ENCODE measurements at places on chromosomes 6 and 20.
A peak's percentile ranks its signal among the peaks of the same experiment; 100 is the strongest.

- peak; percentile 35 for DNase-seq
Measured at GRCh38 chr20:49385465-49385864, 97.0 kb downstream of the KCNB1 start.

GRCh38 chr6:36263390-36264000, 6.4 kb upstream of the PNPLA1 start:
- DNase-seq: no peak

- DNase-seq: no peak
Measured at GRCh38 chr6:81996414-81996813, 243.9 kb upstream of the TENT5A start.

DNA sequence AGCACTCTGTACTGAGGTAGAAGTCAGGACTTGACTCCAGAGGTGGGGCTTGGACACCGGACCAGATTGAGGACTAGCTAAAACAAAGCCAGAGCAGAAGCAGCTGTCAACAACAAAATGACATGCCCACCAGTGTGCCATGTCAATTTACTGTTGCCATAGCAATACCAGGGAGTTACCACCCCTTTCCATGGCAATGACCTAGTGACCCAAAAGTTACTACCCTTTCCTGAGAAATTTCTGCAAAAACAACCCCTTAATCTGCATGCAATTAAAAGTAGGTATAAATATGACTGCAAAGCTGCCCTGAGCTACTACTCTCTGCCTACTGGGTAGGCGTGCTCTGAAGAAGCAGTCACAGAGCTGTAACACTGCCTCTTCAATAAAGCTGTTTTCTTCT, 21.0 kb downstream of the MAP3K5 start:
- DNase-seq: no peak

DNA sequence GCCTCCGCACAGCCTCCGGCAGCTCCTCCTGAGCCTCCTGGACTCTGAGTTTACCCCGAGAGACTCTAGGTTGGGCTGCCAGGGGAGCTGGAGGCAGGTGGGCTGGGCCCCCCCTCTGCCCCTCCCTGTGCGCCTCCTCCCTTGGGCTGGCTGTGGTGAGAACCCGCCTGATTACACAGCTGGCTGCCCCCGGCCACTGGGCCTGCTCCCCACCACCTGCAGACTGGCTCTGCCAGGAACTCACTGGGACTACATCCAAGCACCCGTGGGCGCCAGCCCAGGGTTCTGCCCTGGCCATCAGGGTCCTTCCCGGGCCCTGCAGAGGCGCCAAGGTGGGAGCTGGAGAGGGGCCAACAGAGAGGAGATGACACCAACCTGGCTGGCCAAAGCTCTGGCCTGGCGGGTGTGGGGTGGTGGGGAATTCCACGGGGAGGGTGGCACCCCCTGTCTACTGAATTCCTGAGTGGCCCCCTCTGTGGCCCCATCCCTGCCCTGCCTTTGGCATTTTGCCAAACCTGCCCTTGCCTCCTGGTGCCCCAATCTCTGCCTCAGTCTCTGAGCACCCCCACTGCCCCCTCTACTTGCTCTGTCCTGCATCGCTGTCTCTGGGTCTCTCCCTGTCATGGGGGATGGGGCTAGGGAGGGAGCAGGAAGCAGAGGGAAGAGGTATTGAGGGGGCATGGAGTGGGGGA, 21.9 kb upstream of the CDH22 start:
- DNase-seq: peak; percentile 38

GRCh38 chr20:10788055-10788454, 114.3 kb upstream of the JAG1 start:
- no peak for DNase-seq

GRCh38 chr6:110897433-110897832, 22.8 kb downstream of the AMD1 start:
- DNase-seq: no peak

GRCh38 chr6:128310451-128310850, 209.9 kb downstream of the PTPRK start:
- DNase-seq: no peak

DNA sequence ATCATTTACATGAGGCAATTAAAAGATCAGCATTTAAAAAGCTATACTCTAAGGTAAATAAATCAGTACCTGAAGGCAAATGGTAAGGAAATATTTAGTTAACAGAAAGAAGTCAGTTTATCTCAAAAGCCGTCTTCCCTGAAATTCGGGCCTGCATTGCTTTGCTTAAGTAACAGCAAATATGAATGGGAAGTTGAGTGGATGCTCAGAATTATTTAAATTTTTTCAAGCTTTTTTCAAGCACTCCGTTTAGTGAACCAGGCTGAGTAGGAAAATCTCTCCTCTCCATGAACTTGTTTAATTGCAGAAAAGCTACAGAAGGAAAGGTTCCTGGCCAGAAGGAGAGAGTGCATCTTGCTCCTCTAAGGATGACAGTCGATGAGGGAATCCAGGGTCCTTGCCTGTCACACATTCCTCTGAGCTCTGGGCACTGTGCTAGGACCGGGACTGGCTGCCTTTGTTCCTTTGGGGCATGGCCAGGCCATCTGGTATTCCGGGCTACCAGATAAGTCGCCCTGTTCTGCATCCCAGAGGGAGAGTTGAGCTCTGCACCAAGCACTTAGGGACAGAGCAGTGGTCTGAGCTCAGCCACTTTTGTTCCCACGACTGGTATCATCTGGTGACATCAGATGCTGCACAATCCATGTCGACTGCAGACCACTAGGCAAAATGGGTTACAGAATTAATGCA, 77.6 kb downstream of the RIN2 start:
- no peak for DNase-seq

DNA sequence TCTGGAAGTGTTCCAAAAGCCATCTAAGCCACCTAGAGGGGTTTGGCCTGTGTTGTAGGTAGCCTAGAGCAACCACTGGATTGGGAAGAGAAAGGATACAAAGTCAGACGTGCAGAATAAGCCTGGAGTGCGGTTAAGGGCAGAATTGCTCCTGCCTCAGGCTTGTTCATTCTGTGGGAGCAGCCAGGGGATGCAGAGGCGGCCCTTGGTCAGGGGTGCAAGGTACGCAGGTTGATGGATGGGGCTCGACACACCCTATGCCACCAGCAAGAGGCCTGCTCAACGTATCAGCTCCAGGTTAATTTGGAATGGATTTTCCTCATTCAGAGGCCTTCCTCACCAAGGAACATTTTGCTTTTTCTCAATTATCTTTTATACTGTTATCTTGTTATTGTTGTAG, 129.8 kb downstream of the SLC23A2 start:
- DNase-seq: no peak

DNA sequence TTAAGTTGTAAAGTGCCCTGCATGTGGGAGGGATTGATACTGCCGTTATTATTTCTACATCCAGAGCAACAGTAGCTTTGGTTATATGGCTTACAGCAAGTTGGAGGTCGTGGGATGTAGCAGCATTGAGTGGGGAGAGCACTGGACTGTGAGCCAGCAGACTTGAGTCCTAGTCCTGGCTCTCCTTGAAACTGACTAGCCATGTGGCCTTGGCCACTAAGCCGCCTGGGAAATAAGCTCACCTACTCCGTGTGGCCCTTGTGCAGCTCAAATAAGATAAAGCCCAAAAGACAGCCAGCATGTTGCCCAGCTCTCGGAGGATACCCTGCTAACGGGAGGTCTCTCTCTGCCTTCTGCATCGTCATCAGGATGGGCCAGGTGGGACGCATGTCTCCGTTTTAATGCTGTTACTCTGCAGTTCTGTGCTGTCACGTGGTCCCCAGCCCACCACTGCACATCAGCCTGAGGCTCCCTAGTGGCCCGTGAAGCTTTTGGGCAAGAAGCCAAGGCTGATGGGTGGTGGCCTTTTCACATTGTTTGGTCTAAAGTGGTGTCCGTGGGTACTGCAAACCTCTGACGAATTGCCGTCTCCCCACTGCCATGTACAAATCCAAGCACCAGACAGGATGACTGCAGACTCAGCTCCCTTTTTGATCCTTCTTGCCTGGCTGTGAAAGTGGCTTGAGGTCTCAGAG, 7.9 kb downstream of the EPB41L1 start:
- DNase-seq: no peak

GRCh38 chr20:50658804-50659380, 32.5 kb downstream of the RIPOR3 start:
- DNase-seq: no peak

- no peak for DNase-seq
Measured at GRCh38 chr6:150044621-150045145, 19.4 kb upstream of the RAET1L start.

DNA sequence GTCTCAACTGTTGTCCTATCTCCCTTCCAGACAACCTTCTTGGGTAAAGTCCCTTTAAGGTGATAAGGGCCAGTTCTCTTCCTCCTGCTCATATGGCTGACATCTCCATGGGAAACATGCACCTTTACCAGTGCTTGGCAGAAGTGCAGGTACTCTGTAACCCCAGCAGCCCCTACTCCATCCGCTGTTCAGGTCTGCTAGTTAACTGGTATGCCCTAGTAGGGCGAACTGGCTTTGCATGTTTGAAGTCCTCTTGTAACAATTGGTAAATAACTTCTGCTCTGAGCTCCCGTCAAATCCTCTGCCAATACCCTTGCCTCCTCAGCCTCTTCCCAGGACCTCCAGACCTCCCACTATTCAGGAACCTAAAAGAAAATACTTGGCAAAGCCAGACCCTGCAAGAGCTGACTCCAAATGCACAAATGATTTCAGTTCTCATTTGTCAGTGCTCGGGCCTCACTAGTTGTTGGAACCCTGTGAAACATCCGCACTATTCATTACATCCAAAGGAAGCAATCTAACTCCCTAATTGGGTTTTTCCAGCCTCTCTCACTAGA, 703.7 kb downstream of the MAFB start:
- DNase-seq: no peak

GRCh38 chr6:92125681-92126080, 1293.7 kb downstream of the EPHA7 start:
- DNase-seq: no peak

GRCh38 chr20:46599227-46599987, 49.0 kb upstream of the OCSTAMP start:
- DNase-seq: no peak

GRCh38 chr6:33742092-33742491, 4.6 kb downstream of the IP6K3 start:
- DNase-seq: no peak

- DNase-seq: no peak
Measured at GRCh38 chr6:81242624-81243023, 509.9 kb downstream of the TENT5A start.

GRCh38 chr6:168499045-168499650, 58.2 kb downstream of the SMOC2 start:
- no peak for DNase-seq

GRCh38 chr6:147970970-147971369, 371.7 kb upstream of the SASH1 start:
- DNase-seq: no peak

DNA sequence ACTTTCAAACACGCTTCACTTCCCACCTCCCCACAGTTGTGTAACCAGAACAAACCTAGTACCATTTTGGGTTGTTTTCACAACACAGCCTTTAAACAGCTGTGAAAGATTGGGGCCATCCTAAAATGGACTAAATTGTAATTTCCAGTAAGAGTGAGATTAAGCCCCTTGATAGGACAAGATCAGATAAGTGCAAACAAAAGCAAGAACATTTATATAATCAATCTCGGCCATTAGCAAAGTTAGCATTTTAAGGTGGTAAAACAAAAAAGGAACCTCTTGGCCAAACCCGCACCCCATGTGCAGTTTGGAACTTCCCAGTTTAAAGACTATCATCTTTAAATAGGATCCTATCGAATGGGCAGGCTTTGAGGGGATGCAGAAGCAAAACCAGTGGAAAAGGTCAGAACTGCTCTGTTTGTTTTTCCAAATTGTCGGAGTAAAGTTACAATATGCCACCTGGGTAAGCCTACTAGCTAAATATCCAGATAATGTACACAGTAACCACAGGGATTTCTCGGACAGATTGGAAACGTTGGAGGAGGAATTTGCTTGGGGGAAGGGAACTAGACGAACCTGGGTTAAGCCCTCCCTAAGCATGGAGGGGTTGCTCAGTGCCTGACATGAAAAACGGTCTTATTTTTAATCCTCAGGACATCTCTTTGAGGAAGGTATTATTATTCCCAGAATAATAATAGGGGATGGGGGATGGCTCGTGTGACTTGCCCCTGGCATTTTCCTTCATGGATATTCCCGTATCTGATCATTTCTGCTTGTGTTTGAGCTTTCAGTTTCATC, 159.8 kb upstream of the SALL4 start:
- DNase-seq: no peak

GRCh38 chr6:16524380-16524707, 236.9 kb downstream of the ATXN1 start:
- no peak for DNase-seq

DNA sequence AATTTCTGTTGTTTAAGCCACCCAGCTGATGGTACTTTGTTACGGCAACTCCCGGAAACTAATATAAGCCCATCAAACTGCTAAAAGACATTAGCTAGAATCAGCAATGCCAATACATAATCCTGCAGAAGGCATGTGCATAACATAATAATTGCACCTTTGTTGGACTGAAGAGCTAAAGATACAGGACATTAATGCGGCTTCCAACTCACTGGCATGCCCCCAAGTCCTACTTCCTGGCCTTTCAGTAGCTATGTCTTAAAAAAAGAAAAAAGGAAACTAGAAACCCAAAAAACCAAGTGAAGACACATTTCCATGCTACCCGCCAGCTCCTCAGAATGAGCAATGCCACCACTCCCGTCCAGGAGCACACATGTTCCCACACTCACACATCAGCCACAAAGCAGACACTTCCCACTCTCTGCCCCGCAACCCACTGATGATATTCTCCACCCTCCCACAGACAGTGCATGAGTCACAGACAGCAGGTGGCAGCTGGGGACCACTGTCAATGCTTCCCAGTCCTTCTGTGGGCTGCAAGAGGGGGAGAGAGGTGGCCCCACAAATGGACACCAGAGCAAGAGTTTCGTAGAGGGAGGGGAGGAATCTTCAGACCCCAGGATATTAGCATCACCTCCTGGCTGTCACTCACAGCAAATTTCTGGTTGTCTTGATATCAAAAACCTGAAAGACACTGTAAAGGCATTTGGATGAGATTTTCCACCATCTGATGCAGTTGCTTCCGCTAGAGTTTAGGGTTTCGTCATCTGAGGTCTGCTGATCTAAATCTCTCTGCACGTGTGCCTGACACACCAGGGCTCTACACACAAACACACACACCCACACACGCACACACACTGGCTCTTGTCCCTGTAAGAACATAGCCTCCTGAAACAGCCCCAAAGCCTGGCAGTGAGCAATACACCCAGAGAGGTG, 32.8 kb downstream of the GFOD1 start:
- DNase-seq: no peak

DNA sequence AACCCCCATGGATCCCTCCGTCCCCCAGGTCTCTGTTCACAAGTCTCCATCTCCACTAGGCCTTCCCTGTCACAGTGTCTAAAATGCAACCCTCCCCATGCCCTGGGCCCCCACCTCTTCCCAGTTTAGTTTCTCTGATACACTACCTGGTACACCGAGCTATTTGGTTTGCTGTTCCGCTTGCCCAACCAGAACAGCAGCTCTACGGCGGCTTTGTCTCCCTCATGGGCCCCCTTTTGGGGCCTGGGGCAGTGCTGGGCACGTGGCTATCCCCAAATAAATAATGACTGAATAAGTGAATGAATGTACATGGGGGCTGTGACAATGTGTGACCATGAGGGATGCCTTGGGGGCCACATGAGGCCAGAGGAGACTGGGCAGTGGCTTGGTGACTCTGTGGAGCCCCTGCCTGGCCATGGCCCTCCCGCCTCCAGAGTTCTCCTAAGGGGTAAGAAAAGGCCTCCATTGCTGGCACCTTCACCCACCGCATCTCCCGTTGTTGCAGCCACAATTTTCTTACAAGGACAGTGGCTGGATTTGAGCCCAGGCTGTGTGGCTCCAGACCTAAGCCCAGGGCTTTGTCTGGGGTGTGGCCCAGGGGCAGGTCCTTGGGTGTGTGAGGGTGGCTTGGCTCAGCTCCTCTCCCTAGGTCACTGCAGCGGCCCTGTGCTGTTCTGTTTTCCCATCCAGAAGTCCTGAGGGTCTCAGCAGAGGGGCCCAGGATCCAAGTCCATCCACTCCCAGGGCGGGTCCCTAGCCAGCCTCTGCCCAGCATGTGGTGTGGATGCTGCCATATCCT, 408.5 kb upstream of the SULF2 start:
- DNase-seq: no peak
